Suprapubic skin (tissue), 4 donors: ENCODE measurements at places on chromosomes 5 and 9. TPM values are rescaled to one million over a fixed set of nuclear protein-coding genes. Genes with fewer than 3 reads are reported as not detected.

- DNase-seq: peak; percentile 78
Measured at GRCh38 chr5:474840-475661, 32.1 kb downstream of the EXOC3 start.

The MBLAC2 gene
- total RNA-seq: 10.2 TPM

The TYRP1 gene
- total RNA-seq: 79.7 TPM

DNA sequence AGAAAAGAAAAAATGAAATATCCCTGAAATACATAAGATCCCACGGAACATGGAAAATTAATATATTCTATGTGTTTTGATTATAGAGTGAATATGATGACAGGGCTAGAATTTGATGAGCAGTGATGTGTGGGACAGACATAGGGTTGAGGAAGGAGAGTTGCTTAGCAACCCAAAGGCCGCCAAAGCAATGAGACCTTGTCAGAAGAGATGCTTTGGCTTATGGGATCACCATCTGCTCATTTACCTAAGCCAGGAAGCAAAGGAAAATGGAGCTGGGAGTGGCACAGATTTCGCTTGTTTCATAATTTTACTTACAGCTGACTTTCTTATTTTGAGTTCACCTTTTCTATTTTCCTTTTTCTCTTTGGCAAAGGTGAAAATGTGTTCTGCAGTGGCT is 20.9 kb upstream of the HAPLN1 start:
- DNase-seq: no peak

GRCh38 chr5:116763987-116764866 is 189.6 kb upstream of the SEMA6A start:
- DNase-seq: no peak

GRCh38 chr9:124098141-124098905 is 86.8 kb downstream of the LHX2 start:
- DNase-seq: no peak

DNA sequence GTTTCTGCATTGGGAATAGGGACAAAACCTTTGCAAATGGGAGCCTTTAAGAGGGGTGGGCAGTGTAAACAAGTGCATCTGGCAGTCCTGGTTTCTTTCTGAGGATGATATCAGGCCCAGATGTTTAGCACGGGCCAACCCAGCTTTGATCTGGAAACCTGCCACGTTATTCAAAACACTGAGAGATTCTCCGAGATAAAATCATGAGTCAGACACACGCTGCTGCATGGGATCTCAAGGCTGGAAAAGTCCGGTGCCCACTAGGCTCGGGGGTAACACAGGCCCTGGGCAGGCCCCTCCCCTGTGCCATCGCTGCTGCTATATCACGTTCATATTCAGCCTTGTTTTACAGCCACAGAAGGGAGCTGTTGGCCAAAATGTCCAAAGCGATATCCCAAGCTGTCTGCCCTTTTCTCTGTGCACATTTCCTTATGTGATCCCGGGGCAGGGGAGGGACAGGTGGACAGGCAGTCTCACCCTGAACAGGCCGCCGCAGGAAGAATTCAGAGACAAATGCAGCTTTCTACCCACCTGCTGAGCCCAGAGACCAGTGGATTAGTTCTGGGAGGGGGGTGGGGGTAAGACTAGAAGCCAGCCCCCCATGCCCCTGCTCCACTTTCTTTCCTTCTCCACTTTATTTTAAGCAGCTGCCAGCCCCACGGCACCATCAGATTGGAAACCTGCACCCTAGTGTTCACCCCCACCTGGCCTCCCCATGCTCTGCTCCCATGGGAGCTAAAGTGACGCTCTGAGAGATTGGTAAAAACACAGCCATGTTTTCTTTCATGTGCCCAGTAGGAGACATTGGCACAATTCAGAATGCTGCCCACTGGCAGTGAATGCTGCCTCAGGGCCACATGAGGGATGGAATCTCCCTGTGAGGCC is 63.1 kb downstream of the TMOD1 start:
- no peak for DNase-seq

DNA sequence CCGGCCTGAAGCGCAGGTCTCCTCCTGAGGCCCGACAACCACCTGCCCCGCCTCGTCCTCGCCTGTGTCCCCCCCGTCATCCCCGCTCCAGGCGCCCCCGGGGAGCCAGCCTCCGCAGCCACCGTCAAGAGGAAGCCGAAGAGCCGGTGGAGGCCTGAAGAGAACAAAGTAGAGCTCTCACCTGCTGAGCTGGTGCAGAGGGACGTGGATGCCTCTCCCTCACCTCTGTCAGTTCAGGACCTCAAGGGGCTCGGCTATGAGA is 169.9 kb downstream of the HINT1 start:
- no peak for DNase-seq

DNA sequence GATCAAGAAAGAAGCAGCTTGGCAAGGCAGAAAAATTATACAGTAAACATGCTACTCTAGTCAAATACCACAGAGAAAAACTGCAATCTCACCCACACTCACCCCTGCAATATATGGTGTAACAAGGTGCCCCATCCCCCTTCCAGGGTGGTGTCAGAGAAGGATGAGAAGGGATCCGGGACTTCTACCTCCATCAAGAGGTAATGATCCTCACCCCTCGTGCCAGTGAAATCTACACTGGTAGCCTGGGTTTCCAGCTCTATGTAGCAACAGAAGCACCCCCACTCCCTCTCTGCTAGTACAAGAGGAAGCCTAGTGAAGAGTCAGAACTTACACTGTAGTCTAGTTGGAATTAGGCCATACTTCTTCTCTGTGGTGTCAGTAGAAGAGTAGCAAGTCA is 18.9 kb downstream of the SLCO4C1 start:
- no peak for DNase-seq

DNA sequence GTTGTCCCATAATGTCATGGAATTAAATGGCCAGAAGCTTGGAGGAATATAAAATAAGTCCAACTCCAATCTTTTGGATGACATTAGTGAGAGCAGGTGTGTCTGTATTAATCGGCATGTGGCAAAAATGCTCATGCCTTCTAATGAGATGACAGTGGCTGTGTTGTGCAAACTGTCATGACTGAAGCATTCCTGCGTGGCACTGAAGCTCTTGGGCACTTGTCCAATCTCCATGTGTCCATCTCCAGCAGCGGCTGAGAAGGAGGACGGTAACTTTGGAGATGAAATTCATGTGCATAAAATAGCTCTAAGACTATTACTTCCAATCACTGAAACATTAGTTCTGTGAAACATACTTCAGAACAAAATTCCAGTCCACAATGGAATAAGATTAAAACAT is 697.5 kb upstream of the GRAMD2B start:
- DNase-seq: no peak

The LMBRD2 gene
- total RNA-seq: 11.2 TPM

The NOXA1 gene
- total RNA-seq: 3.5 TPM

GRCh38 chr5:169072233-169072632 is 228.7 kb downstream of the SLIT3 start:
- DNase-seq: no peak
